ENCODE measurements at places on chromosomes 6 and 20.

DNA sequence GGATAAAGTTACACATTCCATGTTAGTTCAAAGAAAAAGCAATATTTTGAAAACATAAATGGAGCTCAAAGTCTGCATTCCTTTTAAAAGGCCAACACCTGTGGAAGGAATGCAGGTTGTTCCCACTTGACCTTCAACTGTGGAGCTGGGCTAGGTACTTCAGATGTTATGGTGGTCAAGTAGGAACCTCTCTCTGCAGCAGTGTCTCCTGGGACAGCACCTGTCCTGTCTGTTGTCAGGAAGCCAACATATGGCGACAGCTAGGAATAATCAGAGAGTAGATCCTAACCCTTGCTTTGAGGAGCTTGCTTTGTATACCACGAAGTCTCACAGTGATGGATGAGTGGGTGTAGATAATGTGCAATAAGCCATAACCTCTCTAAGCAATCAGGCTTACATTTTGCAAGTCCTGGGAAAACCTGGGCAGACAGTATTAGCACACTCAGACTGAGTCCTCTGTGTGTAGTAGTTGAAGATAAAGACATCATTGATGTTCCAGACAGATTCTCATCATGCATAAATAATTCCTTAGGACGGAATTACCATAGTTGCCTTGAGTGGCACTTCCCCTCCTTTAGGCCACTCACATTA is 347.5 kb downstream of the PRL start:
- peak; percentile 6 for DNase-seq

DNA sequence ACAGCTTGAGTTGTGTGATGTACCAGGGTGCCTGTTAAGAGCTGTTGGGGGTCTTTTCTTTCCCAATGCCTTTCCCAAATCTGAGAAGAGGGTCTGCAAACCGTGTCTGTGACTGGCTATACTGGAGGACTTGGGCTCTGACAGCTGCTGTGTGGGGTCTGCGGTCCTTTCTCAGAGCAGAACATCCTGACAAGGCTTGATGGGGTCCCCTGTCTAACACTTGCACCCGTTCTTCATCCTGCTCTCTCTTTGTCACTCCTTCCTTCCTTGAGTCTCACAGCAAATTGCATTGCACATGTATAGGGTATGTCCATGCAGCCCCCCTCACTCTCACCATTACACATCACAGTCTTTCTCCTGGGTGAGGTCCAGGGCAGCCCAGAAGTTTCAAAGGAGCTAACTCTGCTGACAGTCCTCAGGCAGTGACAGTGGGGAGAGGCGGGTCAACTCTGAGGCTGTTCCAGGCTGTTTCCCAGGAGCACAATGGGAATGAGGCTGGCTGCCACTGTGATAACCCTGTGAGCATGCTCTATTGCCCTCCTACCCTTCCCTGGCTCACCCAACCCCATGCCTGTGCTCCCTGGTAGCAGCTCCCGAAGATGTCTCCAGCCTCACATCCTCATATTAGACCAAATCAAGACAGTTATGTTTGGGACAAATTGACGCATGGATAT is 163.2 kb upstream of the GGTLC1 start:
- no peak for DNase-seq

GRCh38 chr6:25652007-25652515 is at the start of gene SCGN:
SCGN (plus strand) TSS chr6:25652215; CDS start chr6:25652404, 189 bp downstream.
- DNase-seq: no peak

GRCh38 chr6:32903952-32904351 is 36.9 kb downstream of the HLA-DMB start:
- no peak for DNase-seq

Measured in NCI-H1092 (cell line).